ENCODE measurements at places on chromosomes 11 and 22. TPM values are rescaled to one million over a fixed set of nuclear protein-coding genes. Genes with fewer than 3 reads are reported as not detected.

LRRN4CL gene
- total RNA-seq, result 0.26 TPM

- no peaks in the 10 kb centered on the region for H3K27me3 ChIP-seq
- H3K27ac ChIP-seq, result no peak overlapping the region
- no peaks in the 10 kb centered on the region for H3K4me1 ChIP-seq
- H3K4me3 ChIP-seq, result no peak overlapping the region
These were observed 277.5 kb downstream of the CTTN start for GRCh38 chr11:70675697-70676374.

- peak overlapping the region; percentile 85 for H3K4me3 ChIP-seq
- no peak overlapping the region for H3K27ac ChIP-seq
These were observed 802 bp downstream of the ATG2A start for GRCh38 chr11:64916040-64916774.

GAL gene
- total RNA-seq, result 97.6 TPM

OR51F2 gene
- not detected for total RNA-seq

DNA sequence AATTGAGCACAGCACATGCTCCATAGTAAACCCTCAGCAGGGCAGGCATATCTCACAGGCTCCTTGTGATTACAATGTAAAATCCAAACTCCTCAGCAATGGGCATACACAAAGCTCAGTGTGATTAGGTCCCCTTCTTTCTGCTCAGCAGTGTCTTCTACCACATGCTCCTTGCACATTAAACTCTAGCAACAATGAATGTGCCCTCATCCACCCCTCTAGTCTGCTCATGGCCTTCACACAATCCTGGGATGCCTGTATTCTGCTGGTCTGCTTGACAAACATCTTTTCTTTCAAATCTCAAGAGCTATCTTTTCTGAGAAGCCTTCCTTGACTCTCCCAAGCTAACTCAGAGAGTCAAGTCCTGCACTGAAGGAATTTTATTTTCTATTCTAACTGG lies 32.4 kb upstream of the DBX1 start:
- peaks cover 11% of the 10 kb centered on the region for H3K27me3 ChIP-seq
- no peak overlapping the region for H3K4me3 ChIP-seq
- H3K27ac ChIP-seq, result no peak overlapping the region
- DNase-seq, result no peak
- H3K36me3 ChIP-seq, result no peaks in the 10 kb centered on the region
- no peaks in the 10 kb centered on the region for H3K4me1 ChIP-seq

DNA sequence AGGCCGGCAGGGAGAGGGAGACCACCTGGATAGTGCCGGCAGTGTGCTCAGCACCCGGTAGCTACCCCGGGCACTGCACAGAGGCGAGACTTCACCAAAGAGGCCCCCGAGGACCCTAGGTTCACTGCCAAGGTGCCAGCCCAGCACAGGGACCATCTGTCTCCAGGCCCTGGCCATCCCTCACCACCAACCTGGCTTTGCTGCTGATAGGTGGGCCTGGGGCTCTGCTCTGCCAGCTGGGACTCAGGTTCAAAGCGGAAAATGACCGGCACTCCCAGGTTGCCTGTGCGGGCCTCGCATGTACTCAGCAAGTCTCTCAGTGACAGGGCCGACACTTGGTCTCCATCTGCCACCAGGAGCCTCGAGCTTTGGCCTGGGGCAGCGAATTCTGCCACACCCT lies 812.2 kb downstream of the BRD1 start:
- no peaks in the 10 kb centered on the region for H3K27me3 ChIP-seq
- peaks cover 14% of the 10 kb centered on the region for H3K4me1 ChIP-seq
- H3K36me3 ChIP-seq, result no peaks in the 10 kb centered on the region
- H3K4me3 ChIP-seq, result no peak overlapping the region
- H3K27ac ChIP-seq, result no peak overlapping the region
- peak; percentile 36 for DNase-seq

- no peaks in the 10 kb centered on the region for H3K27me3 ChIP-seq
- DNase-seq, result no peak
- H3K4me1 ChIP-seq, result no peaks in the 10 kb centered on the region
- no peak overlapping the region for H3K27ac ChIP-seq
- no peaks in the 10 kb centered on the region for H3K36me3 ChIP-seq
These were observed 501.0 kb upstream of the LUZP2 start for GRCh38 chr11:23995891-23996290.

NXPE2 gene
- not detected for total RNA-seq

- no peak overlapping the region for H3K4me3 ChIP-seq
- DNase-seq, result no peak
- H3K4me1 ChIP-seq, result no peaks in the 10 kb centered on the region
These were observed 44.6 kb downstream of the LIF start for GRCh38 chr22:30201945-30202344.

- H3K27ac ChIP-seq, result peak overlapping the region; percentile 82
- H3K36me3 ChIP-seq, result no peaks in the 10 kb centered on the region
- H3K4me3 ChIP-seq, result peak overlapping the region; percentile 77
- H3K27me3 ChIP-seq, result peaks cover 9% of the 10 kb centered on the region
- peak; percentile 74 for DNase-seq
These were observed 812 bp downstream of the JAM3 start for GRCh38 chr11:134069426-134070341.

GRCh38 chr11:107951155-107951554 lies 22.9 kb downstream of the RAB39A start:
- no peak overlapping the region for H3K27ac ChIP-seq
- H3K4me3 ChIP-seq, result no peak overlapping the region
- no peak for DNase-seq
- no peaks in the 10 kb centered on the region for H3K27me3 ChIP-seq
- no peaks in the 10 kb centered on the region for H3K4me1 ChIP-seq

SCUBE1 gene
- 0.72 TPM for total RNA-seq

DNA sequence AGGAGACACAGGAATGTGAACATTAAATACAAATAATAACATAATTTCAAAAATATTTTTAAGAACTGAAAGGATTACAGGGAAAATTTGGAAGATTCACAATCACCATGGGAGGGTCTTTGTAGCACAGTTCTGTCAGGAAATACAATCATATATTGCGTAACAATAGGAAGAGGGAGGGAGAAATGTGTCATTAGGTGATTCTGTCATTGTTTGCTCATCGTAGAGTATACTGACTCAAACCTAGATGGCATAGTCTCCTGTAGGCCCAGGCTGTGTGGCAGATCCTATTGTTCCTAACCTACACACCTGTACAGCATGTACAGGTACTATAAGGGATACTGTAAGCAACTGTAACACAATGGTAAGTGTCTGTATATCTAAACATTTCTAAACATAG lies 330.4 kb downstream of the BRD1 start:
- H3K27ac ChIP-seq, result no peak overlapping the region
- H3K36me3 ChIP-seq, result no peaks in the 10 kb centered on the region
- DNase-seq, result no peak
- no peak overlapping the region for H3K4me3 ChIP-seq
- H3K4me1 ChIP-seq, result no peaks in the 10 kb centered on the region

- DNase-seq, result peak; percentile 83
- no peak overlapping the region for H3K4me3 ChIP-seq
- H3K36me3 ChIP-seq, result no peaks in the 10 kb centered on the region
- H3K4me1 ChIP-seq, result no peaks in the 10 kb centered on the region
- peaks cover 30% of the 10 kb centered on the region for H3K27me3 ChIP-seq
- no peak overlapping the region for H3K27ac ChIP-seq
These were observed 103.9 kb downstream of the GGTLC2 start for GRCh38 chr22:22748297-22748743.

APOL5 gene
- not detected for total RNA-seq

GPR83 gene
- 0.35 TPM for total RNA-seq

TMEM126A gene
- 34.5 TPM for total RNA-seq

OR2D2 gene
- total RNA-seq, result 1.1 TPM

GRCh38 chr11:36577859-36578258 lies 10.1 kb downstream of the RAG1 start:
- no peak overlapping the region for H3K27ac ChIP-seq
- no peak overlapping the region for H3K4me3 ChIP-seq
- H3K27me3 ChIP-seq, result peaks cover 6% of the 10 kb centered on the region
- no peak for DNase-seq
- no peaks in the 10 kb centered on the region for H3K36me3 ChIP-seq
- H3K4me1 ChIP-seq, result no peaks in the 10 kb centered on the region

IFTAP gene
- total RNA-seq, result 25.6 TPM

DNA sequence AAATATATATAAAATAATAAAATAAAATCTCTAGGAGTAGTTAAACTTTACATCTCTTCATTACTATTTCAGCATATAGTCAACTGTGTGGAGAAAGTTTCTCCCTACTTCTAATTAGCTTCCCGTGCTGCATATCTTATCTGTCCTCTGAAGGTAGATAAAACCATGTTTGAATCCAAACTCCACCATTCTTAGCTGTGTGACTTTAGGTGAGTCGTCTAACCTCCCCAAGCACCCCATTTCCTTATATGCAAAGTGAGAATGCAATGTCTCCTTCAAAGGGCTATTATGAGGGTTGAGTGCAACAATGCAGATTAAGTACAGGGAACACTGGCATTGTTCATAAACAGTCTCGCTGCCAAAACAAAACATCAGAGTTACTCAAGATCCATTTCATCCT lies 80.8 kb upstream of the DRD2 start:
- no peaks in the 10 kb centered on the region for H3K36me3 ChIP-seq
- peak; percentile 10 for DNase-seq
- H3K4me1 ChIP-seq, result peaks cover 5% of the 10 kb centered on the region

FOLR1 gene
- 15.1 TPM for total RNA-seq

DNA sequence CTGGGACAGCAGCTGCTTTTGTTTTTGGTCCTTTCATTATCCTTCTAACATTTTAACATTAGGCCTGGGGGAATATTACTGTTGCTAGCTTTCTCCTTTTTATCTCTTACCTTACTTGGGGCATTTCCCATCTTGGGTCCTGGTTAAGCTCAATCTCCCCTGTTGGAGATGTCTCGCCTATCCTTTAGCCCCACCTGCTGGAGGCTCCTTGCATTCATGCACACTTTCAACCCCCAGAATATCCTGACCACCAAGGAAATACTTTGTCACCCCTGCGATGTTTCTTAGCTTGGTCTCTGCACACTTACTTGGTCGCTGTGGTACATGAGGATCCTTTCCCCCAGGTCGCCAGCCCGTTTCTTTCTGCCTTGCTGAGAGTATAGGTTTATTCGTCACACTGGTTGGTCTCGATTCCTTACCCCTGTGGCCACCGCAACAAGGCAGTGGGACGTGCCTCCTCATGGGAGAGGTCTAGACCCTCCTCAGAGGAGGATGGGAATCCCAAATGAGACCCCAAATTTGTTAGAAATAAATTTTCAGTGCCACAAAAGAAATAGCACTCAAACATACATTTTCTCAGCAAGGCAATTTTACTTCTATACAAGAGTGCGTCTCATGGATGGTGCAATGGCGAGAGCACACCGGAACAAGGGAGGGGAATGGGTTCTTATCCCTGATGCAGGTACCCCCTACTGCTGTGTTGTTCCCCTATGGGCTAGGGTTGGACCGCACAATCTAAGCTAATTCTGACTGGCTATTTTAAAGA lies 5.4 kb upstream of the TXN2 start:
- no peak overlapping the region for H3K4me3 ChIP-seq
- H3K4me1 ChIP-seq, result no peaks in the 10 kb centered on the region
- DNase-seq, result peak; percentile 91
- H3K27ac ChIP-seq, result no peak overlapping the region
- H3K36me3 ChIP-seq, result peaks cover 39% of the 10 kb centered on the region

RIMBP3B gene
- not detected for total RNA-seq

DNA sequence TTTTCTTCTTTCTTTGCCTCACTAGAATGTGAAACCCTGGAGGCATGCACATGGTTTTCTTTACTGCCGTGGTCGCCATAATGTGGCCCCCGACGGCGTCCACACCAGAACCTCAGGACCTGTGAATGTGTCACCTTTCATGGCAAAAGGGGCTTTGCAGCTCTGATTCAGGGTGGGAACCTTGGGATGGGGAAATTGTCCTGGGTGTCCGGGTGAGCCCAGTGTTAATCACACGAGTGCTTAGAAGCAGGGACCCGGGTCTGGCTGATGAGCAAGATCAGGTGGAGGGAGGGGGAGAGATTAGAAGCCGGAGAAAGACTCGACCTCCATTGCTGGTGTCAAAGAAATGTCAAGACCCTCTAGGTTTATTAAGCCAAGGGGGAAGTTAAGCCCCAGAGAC lies 74.7 kb upstream of the SHISAL1 start:
- no peaks in the 10 kb centered on the region for H3K4me1 ChIP-seq
- DNase-seq, result peak; percentile 3
- no peaks in the 10 kb centered on the region for H3K36me3 ChIP-seq
- H3K27ac ChIP-seq, result no peak overlapping the region

DNA sequence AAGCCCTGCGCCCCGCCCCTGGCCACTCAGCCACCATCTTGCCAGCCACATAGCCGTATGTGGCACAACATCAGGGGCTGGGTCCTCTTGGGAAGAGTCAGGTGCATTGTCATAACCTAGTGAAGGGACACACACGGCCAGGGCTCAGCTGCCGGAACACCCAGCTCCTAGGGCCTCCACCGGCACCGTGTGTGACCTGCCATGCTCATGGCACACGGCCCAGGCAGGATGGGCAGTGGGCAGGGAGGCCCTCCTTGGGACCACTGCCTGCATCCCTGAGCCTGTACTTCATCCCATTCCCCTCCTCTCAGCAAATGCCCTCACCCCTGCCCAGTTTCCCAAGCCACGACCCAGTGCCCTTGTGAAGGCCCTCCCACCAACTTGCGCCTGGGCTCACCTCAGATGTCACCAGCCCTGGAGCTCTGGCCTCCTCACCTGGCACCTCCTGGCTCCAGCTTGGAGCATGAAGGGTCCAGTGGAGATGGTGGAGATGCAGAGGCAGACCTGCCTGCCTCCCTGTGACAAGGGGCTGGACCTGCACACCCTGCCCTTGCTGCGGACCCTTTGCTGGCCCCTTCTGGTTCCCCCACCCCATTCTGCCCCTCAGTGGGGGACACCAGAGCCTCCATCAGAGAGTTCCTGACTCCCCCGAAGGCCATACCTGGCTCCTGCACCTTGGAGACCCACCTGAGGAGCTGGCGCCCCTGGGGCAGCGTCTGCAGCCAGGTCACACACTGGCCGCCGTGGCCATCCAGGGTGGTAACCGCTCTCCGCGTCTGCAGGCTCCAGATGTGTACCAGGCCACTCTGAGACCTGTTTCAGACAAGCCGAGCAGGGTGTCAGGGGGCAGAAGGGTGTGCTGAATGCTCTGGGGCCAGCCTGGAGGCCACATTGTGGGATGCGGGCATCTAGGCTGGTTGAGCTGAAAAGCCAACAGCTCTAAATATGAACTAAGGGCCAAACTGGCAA lies 34.5 kb downstream of the GNB1L start:
- no peaks in the 10 kb centered on the region for H3K4me1 ChIP-seq
- H3K27me3 ChIP-seq, result no peaks in the 10 kb centered on the region
- peak; percentile 37 for DNase-seq
- no peaks in the 10 kb centered on the region for H3K36me3 ChIP-seq

- H3K27me3 ChIP-seq, result no peaks in the 10 kb centered on the region
- no peak overlapping the region for H3K27ac ChIP-seq
- no peak for DNase-seq
These were observed 77.8 kb downstream of the MN1 start for GRCh38 chr22:27723708-27724107.

- H3K4me3 ChIP-seq, result no peak overlapping the region
- H3K27me3 ChIP-seq, result no peaks in the 10 kb centered on the region
- no peaks in the 10 kb centered on the region for H3K36me3 ChIP-seq
- no peak overlapping the region for H3K27ac ChIP-seq
- no peak for DNase-seq
- no peaks in the 10 kb centered on the region for H3K4me1 ChIP-seq
These were observed 549.3 kb downstream of the BRD1 start for GRCh38 chr22:49278340-49278739.
